ENCODE measurements at places on chromosomes 7 and 10. TPM values are rescaled to one million over a fixed set of nuclear protein-coding genes. Genes with fewer than 3 reads are reported as not detected.

DNA sequence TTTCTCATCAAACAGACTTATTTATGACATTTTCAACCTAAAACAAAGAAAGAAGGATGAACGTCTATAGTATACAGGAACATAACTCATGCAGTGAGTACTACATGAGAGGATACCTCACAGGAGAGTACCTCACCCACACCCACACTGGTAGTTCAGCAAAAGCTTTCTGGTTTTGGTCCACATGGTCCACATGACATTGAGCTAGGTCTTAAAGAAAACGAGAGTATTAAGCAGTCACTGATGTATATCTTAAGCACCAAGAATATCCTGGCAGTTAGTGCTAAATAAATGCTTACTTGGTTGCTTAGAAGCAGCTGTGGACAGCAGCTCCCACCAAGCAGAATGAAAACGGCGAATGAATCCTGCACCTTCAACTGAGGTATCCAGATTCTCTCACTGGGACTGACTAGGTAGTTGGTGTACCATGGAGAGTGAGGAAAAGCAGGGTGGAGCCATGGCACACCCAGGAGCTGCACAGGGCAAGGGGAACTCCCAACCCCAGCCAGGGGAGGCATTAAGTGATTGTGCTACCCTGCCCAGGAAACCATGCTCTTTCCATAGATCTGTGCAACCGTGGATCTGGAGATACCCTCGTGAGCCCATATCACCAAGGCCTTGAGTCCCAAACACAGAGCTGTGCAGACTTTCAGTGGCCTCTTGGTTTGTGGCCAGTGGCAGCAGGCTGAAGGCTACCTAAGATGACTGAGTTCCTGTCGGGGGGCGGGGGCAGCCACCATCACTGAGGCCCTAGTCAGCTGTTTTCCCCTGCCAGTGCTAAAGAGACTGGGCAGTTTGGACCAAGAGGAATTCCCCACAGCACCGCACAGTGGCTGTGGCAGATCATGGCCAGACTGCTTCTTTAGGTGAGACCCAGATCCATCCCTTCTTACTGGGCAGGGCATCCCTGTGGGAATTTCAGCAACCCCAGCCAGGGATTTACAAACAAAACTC is 143.4 kb downstream of the SGMS1 start:
- no peak for DNase-seq

The HKDC1 gene
- total RNA-seq, result not detected

DNA sequence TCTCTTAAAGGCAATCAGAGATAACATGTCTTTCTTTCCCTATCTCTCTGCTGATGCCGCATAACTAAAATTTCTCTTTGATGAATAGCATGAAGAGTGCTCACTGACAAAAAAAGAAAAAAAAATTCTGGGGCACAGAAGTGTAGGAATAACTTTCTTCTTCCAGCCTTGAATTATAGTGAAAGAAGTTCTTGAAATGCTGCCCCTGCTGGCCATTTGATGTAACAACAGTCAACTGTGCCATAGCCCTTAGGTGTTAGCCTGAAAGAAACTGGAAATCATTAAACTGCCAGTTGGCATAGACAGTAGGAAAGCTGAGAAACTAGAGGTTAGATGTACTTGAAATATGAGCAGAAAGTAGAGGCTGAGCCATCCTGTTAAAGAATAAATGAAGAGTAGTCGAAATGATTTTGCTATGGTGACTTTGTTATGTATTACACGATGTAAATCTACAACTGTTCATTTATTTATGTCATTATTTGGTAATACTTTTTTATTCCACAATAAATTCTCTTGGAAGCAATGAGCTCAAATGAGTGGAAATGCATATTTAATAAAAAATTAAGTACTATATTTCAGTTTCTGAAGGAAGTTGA is 48.3 kb upstream of the FAM171A1 start:
- no peak for DNase-seq

GRCh38 chr7:15889507-15889906 is 203.0 kb upstream of the MEOX2 start:
- DNase-seq, result no peak

The CYP3A4 gene
- not detected for total RNA-seq

The TMEM243 gene
- total RNA-seq, result 58.6 TPM
